ENCODE measurements at places on chromosomes 6 and 20.
A peak's percentile ranks its signal among the peaks of the same experiment; 100 is the strongest.

- no peak for DNase-seq
These were observed 214.3 kb upstream of the MARCKS start for GRCh38 chr6:113642714-113643406.

GRCh38 chr20:10909803-10910202 is 236.0 kb upstream of the JAG1 start:
- DNase-seq: no peak

GRCh38 chr6:121826156-121826810 is 390.8 kb downstream of the GJA1 start:
- no peak for DNase-seq

DNA sequence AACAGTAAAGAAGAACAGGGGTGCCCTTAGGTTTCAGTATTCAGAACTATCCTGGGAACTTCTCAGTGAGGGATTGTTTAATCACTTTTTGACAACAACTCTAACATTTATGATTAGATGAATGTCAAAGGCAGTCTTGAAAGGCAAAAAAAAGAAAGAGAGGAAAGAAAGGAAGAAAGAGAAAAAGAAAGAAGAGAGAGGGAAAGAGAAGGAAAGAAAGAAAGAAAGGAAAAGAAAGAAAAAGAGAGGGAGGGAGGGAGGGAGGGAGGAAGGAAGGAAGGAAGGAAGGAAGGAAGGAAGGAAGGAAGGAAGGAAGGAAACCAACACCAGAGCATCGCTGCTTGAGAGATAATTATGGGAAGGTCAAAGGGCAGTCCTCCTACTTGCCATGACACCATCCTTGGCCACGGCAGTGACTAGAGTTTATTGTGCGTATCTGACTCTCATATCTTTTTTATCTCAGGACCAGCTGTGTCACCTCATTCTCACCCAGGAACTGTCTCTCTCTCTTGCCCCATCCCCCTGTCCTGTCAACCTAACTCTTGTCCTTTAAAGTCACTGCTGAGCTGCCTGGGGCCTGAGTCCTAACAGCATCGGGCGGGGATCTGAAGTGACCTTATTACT is 96.8 kb upstream of the ATXN1 start:
- no peak for DNase-seq

DNA sequence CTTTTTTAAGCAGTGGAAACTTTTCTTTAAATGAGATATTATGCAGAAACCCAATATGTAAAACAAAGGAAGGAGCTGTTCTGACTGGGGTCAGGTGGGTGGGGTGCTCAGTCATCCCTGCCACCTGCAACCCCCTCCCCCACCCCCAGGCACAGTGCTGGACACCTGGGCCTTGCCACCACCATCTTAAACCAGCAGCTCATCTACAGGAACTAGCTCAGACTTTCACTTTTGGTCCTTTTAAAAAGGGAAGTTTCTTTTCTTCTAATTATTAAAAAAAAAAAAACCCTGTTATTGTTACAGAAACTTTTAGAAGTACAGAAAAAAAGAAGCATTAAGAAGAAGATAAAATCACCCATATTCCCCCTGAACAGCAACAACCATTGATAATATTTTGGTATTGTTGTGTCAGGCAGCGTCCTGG is 37.1 kb downstream of the PPP1R16B start:
- no peak for DNase-seq

DNA sequence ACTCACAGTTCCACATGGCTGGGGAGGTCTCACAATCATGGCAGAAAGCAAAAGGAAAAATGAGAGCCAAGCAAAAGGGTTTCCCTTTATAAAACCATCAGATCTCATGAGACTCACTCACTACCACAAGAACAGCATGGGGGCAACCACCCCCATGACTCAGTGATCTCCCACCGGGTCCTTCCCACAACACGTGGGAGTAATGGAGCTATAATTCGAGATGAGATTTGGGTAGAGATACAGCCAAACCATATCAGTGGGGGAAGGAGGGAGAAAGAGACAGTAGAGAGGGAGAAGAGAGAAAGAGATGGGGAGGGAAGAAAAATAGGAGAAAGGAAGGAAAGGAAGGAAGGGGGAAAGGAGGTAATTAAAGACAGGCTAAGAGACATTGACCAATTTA is 30.1 kb downstream of the GMDS start:
- no peak for DNase-seq

DNA sequence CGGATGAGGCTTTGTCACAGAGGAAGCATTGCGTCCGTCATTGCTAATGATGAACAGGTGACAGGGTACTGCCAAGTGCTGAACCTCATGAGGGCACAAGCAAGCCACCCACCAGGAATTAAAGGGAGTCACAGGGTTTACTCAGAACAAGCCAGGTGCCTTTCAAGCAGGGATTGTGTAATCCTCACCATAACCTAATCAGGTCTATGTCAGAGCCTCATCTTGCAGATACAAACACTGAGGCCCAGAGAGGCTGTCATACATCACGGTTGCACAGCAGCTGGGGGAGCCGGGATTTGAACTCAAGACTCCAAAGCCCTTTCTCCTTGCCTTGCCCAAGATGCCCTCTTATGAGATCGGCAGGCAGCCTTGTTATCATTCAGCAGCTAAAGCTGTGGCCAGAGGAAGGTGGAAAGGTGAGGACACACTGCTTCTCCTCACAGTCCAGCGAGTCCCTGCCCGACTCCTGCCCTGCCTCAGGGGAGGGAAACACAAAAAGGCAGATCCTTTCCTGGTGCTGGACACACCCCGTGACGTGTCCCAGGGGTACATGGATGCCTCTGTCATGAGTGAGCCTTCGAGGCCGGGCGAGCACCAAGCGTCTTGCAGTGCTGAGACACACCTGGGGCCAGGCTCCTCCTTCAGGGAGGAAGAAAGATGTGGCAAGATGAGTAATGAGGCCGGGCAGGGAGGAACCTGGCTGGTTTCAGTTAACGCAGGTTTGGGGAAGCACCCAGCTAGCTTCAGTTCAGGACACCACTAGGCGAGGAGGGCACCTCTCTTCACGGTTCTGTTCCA is 214.9 kb downstream of the LY86 start:
- no peak for DNase-seq

GRCh38 chr20:38894091-38894847 is 31.9 kb upstream of the FAM83D start:
- no peak for DNase-seq

- no peak for DNase-seq
These were observed 190.4 kb downstream of the TPBG start for GRCh38 chr6:82553863-82554531.

DNA sequence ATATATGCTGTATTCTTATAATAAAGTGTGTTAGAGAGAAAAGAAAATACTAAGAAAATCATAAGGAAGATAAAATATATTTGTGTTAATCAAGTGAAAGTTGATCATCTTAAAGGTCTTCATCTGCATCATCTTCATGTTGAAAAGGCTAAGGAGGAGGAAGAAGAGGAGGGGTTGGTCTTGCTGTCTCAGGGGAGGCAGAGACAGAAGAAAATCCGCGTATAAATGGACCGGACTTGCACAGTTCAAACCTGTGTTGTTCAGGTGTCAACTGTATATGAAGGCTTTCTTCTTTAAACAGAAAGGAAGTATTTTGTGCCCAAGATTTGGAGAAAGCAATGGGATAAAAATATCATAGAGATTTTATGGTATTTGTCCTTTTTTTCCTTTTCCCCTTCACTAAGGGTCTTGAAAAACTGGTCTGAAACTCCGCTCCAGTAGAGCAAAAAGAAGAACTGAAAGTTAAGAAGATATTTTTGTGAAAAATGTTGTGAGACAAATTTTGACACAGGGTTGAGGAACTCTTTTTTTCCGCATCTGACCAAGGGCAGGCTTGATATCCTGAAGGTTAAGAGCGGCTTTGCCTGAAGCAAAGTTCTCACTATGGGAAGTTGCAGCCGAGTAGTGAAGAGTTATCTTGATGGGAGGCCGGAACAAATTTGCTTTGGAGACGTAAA is 350.7 kb downstream of the LAMA2 start:
- no peak for DNase-seq

GRCh38 chr6:150406948-150407347 is 38.1 kb downstream of the IYD start:
- no peak for DNase-seq

GRCh38 chr6:3843379-3844096 is 5.6 kb upstream of the FAM50B start:
- no peak for DNase-seq

DNA sequence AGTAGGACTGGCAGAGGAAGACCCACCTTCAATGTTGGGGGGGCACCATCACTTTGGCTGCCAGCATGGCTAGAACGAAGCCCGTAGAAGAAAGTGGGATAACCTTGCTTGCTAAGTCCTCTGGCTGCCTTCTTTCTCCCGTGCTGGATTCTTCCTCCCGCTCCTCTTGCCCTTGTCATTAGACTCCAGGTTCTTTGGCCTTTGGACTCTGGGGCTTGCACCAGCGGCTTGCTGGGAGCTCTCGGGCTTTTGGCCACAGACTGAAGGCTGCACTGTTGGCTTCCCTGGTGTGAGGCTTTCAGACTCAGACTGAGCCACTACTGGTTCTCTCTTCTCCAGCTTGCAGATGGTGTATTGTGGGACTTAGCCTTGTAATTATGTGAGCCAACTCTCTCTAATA is 28.2 kb downstream of the GSTA2 start:
- DNase-seq: no peak

- DNase-seq: no peak
These were observed 663.4 kb upstream of the DEFB115 start for GRCh38 chr20:30594112-30594511.

- no peak for DNase-seq
These were observed 314.1 kb upstream of the SGK1 start for GRCh38 chr6:134632024-134632423.

GRCh38 chr6:44800171-44800783 is 412.8 kb downstream of the CDC5L start:
- no peak for DNase-seq

GRCh38 chr6:15509335-15509933 is 153.4 kb downstream of the DTNBP1 start:
- no peak for DNase-seq

DNA sequence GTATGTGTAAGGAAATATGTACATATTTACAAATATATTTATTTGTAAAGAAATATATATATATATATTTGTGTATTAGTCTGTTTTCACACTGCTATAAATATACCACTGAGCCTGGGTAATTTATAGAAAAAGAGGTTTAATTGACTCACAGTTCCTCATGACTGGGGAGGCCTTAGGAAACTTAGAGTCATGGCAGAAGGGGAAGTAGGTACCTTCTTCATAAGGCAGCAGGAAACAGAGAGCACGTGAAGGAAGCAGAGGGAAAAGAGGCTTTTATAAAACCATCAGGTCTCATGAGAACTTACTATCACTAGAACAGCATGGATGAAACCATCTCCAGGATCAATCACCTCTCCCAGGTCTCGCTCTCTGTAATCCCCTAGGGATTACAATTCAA is 644.5 kb upstream of the HS3ST5 start:
- no peak for DNase-seq

DNA sequence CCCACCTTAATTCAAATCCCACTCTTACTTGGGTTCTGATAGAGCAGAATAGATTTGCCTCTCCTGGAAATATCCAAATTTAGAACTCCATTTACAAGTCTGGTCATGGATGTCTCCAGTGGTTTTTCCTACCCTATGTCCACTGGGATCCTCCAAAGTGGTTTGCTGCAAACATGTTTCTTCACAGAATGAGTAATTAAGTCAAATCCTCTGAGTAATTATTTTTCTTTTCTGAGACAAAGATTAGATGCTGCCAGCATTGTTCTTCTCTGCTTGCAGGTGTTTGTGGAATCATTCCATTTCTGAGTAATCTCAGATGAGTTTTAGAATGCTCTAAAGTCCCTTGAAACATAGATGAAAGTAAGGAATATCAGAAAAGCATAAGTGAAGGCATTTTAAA is 21.9 kb downstream of the DTD1 start:
- DNase-seq: no peak

GRCh38 chr6:14046476-14047068 is 71.0 kb upstream of the CD83 start:
- peak; percentile 3 for DNase-seq

DNA sequence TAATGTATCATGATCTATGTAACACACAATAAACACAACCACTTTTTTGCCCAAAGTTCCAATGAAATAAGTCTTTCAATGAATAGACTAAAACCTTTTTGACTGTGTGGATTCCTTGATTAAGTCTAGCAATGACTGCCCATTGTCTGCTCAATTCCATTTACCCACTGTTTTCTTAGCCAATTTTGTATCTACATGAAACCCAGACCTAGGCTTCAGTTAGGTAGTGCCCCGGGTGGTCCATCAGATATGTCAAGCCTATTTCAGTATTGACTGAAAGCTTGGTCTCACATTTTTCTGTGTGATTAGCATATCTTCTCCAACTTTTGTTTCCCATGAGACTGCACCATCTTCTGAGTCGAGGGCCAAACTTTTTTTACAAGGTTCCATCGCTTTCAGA is 615.0 kb downstream of the C6orf118 start:
- no peak for DNase-seq

DNA sequence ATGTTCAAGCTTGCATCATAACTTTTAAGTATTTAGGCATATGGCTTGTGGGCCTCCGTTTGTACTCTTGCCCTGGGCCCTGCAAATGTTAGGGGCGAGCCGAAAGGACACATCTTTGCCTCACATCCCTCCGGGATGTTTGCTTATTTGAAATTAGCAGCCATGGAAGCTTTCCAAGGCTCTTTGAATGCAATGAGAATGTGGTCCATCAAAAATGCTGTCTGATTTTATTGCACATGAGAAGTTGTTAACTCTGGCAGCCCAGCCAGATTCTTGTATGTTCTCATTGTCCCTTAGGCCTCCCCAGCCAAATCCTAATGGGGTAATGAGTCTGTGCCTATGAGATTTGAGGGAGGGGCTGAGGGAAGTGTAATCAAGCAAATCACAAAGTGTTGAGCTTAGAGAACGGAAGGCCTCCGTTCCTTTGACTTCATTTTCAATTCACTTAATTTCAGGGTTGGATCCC is 261.2 kb upstream of the MARCKS start:
- DNase-seq: no peak

- DNase-seq: no peak
These were observed 60.5 kb upstream of the DUSP22 start for GRCh38 chr6:231779-232178.

DNA sequence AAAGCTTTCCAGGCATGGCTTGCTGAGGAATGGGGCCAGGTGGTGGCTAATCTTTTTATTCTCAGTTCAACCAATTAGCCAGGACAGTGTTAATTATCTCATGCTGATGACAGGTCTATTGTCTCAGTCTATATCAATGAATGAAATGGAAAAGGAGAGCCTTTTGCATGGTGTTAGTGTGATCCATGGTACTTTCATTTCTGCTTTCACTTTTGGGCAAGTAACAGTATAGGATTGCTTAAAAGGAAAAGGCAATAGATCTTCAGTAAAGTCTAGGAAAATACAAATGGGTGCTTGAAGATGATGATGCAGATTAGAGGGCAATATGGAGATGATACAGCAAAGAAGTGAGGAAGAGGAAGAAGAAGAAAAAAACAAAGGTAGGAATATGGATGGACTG is 430.3 kb downstream of the TFAP2A start:
- no peak for DNase-seq

Measured in stimulated activated CD4-positive, alpha-beta T cell treated with anti-CD3 and anti-CD28 coated beads, Interleukin-15, amount 100 ng/mL, for 1 hour (primary cell).